Stimulated activated CD4-positive, alpha-beta T cell treated with anti-CD3 and anti-CD28 coated beads, Interleukin-1b, Interleukin-23, amount 100 ng/mL, for 4 hours (primary cell): ENCODE measurements at places on chromosomes 11 and 22.

DNA sequence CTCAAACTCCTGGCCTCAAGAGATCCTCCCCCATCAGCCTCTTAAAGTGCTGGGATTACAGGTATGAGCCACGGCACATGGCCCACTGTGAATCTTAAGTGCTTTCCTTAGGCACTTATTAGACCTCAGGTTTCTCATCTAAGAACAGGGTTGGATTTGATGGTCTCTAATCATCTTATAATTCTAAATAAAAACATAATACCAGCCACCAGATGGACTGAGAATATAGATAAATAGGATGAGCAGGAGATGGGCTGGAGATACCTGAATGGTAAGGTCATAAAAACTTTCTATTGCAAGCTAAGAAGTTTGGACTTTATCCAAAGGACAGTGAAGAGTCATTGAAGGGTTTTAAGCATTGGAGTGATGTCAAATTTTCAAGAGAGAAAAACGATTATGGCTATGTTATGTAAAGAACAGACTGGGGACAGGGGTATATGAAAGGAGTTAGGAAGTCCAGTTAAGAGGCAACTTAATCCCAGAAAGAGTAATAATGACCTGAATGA is 85.2 kb downstream of the RELT start:
- DNase-seq: no peak

DNA sequence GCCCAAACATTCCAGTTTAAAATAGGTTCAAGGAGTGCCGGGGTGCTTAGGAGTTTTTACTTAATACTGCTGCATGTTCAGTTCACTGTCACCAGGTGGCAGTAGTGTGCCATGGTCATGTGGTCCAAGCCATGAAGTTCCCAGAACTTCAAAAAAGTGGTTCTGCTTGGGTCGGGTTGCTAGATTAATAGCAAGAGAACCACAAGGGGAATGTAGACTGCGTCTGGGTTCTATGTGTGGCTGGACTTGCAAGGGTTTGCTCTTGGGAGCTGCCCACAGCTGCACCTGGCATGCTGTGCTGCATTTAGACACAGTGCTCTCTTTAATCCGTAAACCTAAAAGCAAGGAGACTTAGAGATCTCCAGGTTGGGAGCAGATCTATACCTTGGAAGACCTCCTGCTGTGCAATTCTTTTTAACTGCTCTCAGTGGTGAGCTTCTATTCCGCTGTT is 6.5 kb upstream of the SPON1 start:
- DNase-seq: peak; percentile 30

GRCh38 chr11:126194121-126194543 is 17.3 kb downstream of the RPUSD4 start:
- DNase-seq: no peak

DNA sequence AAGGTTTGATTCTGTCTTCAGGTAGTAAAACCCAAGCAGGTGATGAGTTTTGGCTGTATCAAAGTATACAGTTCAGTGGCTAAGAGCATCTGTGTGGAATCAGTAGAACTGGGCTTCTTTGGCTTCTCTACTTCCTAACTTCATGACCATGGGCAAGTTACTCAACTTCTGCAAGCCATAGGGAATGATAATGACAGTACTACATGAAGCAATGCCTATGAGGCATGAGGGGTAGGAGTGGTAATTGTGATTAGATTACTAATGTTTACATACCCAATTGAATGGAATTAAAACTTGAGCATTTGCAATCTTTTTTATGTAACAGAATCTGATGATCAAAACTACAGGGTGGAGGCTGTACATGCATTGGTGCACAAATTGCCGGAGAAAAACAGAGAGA is 164.3 kb downstream of the PGR start:
- no peak for DNase-seq

DNA sequence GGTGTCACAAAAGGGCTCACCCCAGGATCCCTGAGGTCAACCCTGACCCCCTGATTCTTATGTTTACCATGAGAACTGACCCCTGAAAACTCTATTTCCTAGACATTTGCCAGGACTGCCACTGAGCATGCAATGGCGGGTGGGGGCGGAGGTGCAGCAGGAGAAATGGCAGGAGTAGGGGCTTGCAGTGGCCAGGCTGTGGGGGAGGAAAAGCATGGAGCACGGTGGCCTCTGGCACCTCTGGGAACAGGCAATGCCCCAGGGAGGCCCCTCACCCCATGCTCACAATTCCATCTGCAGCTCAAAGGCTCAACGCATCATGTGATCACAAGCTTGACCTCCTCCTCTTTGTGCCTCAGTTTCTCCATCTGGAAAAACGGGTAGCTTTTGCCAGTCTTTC is 46.5 kb upstream of the FGF3 start:
- DNase-seq: no peak

DNA sequence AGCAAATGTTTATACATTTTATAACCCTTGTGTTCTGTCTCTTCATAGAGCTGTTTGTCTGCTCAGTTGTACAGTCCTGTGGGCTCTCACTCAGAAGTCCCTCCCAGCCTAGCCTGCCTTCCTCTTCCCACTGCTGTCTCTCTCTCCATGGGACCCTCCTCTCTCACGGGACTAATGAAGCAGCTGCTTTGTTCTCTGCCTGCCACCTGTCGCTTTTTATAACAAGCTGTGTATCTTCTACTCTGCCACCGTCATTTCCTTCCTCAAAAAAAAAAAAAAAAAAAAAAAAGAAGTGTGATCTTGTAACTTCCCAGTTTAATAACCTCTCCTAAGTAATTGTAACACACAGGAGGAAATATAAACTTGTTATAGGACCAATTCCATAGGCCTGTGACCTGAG is 92.2 kb upstream of the ALKBH3 start:
- no peak for DNase-seq

GRCh38 chr22:19971276-19972124 is 29.9 kb upstream of the TXNRD2 start:
- no peak for DNase-seq

DNA sequence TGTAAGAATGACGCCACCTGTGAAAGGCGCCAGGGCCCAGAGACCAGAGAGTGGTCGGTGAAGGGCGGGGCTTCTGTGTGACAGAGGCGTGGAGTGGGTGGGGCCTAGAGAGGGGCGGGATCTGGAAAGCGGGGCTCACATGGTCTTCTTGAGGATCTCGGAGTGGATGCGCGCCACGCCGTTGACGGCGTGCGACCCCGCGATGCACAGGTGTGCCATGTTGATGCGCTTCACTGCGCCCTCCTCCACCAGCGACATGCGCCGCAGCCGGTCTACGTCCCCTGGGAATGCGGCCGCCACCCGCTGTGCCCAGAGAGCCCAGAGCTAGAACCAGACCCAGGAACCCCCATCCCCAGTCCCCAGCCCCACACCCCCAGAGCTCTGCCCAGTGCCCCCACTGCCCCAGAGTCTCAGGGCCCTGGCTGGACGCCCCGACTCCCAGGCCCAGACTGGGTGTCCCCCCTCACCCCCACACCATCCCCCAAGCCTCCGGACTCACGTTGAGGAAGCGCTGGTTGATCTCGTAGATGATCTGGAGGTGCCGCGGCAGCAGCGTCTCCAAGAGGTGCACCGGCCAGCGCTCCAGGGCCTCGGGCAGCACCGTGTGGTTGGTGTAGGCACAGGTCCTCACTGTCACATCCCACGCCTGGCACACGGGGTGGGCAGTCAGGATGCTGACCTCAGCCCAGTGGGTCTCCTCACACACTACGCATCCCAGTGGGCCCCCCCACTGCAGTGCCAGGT is 6.2 kb downstream of the PYGM start:
- DNase-seq: no peak

- no peak for DNase-seq
These were observed 185.5 kb downstream of the LRRC4C start for GRCh38 chr11:41273908-41274307.

DNA sequence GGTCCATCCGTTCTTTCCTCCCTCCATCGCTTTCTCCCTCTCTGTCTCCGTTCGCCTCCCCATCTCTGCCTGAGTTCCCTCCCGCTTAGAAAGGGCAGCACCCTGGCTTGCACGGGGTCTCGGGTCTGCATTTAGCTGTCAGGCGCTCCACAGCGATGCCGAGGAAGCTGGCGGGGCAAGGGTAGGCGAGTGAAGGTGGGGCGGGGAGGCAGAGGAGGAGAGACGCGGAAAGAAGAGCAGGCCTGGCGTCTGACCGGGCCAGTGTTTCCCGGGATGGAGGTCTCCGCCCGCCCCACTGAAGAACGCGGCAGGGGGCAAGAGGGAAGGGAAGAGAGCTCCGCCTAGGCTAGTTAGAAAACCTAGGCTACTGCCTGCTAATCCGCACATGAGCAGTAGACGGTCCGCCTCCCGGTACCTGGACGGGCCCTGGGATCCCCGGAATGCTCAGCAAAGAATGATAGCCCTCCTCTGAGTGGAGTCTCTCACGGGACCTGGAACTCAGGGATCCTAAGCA is 3922.5 kb upstream of the OR11H1 start:
- no peak for DNase-seq

- DNase-seq: no peak
These were observed 205.7 kb downstream of the SNX19 start for GRCh38 chr11:130710497-130711012.

DNA sequence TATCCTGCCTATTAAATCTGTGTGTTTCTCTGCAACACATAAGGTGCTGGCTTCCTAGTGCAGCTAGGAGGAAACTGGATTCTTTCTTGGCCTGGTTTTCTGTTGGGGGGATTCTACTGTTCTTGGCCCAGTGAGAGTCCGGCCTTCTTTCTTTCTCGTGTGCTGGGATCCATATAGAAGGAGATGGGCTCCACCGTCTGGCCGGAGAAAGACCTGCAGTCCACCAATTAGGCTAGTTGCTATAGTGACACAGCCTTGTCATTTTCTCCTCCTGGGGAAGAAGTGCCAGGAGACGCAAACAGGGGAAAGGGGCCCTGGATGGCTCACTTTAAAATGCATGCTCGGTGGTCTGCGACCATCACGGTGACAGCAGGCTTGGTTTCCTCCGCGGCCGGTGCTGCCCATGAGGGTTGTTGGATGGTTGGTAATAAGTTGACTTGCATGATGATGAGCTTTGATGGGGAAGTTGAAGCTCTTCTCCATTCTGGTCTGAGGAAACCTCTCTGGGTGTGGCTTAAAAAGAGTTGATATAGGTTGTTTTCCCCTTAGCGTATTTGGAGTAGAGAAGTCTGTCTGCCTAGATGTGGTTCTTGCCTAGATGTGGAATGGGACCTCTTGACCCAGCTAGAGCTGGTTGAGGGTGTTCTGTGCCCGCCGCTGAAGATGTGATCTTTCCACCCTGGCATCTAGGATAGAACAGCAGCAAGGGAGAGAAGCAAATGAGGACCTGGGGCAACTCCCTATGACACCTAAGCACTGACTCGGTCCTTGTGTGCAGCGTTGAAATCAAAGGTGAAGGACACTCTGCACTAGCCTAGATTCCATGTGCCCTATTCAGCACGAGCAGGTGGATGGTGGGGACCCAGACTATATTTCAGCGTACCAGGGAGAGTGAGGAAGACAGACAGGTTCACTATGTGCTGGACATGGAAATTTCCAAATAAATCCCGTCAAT is 1335.0 kb downstream of the BRD1 start:
- no peak for DNase-seq

GRCh38 chr11:106913141-106913540 is 105.1 kb downstream of the GUCY1A2 start:
- DNase-seq: no peak

GRCh38 chr11:81700076-81700475 is 1033.6 kb downstream of the FAM181B start:
- no peak for DNase-seq

DNA sequence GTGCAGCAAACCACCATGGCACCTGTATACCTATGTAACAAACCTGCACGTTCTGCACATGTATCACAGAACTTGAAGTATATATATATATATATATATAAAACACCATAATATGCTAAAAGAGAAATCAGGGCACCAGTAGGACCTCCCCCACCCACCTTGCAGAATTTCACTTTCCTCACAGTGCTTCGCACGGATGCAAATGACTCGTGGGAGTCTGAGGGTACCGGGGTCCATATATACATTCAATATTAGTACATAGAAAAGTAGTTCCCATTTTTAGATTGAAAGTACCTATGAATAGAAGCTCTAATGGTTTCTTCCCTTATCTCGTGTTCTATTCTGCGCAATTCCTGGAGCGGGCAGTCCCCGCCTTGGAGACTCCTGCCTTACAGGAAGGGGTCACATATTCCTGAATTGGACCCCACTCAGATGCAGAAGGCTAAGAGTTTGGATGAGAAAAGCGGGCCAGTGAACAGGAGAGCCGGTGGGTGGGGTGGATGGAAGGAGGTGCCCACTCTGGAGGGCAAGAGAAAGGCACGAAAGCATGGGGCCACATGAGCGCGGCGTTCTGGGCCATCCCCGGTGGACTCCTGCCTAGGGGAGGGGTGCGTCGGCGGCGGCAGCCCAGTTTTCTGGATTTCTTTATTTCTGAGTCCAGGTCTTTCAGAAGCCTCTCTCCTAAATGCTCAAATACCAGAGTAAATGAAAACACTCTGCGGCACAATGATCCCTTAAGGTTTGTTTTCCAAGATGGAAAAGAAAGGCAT is 136.3 kb downstream of the ETS1 start:
- no peak for DNase-seq

DNA sequence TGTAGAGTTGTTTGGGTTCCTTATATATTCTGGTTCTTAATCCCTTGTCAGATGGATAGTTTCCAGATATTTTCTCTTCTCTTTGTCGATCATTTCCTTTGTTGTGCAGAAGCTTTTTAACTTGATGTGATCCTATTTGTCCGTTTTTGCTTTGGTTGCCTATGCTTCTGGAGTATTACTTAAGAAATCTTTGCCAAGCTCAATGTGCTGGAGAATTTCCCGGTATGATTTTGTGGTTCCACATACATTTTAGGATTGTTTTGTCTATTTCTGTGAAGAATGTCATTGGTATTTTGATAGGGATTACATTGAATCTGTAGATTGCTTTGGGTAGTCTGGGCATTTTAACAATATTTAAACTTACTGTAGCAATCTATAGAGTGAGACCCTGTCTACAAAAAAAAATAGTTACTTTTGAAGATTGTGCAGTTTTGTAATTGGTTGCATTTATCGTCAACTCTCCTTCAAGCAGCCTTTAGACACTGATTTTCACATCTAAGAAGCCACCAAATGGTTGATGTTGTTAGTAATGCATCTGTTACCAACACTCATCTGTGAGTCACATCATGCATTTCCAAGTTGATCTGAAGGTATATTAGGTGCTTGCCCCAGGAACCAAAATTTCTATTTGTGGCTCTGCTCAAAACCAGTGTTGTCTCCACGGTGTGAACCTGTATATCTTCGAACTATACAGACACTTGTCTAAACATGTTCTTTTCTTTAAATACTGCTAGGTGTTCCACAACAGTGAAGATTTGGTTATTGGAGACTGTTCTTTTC is 21.4 kb downstream of the XRCC6 start:
- DNase-seq: no peak

GRCh38 chr11:73632996-73633395 is 13.4 kb upstream of the PLEKHB1 start:
- no peak for DNase-seq

DNA sequence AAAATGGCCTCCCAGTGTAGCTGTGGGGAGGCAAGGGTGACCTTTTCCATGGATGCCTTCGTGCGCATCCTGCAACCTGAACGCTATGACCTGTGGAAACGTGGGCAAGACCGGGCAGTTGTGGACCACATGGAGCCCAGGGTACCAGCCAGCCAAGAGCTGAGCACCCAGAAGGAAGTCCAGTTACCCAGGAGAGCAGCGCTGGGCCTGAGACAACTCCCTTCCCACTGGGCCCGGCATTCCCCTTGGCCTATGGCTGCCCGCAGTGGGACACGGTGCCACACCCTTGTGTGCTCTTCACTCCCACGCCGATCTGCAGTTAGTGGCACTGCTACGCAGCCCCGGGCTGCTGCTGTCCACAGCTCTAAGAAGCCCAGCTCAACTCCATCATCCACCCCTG is 24.8 kb downstream of the KDM4D start:
- no peak for DNase-seq
